CD8-positive, alpha-beta memory T cell (primary cell): ENCODE measurements at places on chromosomes 3 and 15. TPM values are rescaled to one million over a fixed set of nuclear protein-coding genes. Genes with fewer than 3 reads are reported as not detected.

Gene KNG1
- total RNA-seq: not detected

Gene RAB7A
- 285 TPM for total RNA-seq

DNA sequence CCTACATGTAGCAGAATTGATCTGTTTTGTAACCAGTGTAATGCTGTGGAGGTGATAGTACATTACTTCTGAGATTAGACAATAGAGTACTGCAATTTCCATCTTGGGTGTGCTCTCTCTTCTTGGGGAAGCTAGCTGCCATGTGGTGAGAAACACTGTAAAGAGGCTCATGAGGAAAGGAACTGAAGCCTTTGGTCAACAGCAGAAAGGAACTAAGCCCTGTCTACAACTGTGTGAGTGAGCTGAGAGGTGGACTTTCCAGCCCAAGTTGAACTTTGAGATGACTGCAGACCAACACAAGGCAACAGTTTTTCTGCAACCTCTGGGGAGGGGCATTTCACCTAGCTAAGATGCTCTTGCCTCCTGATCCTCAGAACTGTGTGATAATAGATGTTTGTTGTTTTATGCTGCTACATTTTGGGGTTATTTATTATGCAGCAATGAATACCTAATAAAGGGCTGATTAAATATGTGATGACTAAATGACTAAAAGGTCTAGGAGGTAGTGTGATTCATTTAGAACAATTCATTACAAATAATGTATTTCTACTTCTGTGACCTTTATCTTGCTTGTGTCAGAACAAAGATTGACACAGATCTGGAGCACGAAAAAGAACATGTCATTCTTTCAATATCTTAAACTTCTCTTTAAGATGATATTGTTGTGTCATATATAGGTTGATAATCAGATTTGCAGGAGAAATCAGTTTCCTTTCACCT is 121.6 kb upstream of the THRB start:
- no peaks in the 10 kb centered on the region for H3K4me1 ChIP-seq
- H3K27ac ChIP-seq: no peak overlapping the region
- no peaks in the 10 kb centered on the region for H3K27me3 ChIP-seq
- H3K36me3 ChIP-seq: no peaks in the 10 kb centered on the region

DNA sequence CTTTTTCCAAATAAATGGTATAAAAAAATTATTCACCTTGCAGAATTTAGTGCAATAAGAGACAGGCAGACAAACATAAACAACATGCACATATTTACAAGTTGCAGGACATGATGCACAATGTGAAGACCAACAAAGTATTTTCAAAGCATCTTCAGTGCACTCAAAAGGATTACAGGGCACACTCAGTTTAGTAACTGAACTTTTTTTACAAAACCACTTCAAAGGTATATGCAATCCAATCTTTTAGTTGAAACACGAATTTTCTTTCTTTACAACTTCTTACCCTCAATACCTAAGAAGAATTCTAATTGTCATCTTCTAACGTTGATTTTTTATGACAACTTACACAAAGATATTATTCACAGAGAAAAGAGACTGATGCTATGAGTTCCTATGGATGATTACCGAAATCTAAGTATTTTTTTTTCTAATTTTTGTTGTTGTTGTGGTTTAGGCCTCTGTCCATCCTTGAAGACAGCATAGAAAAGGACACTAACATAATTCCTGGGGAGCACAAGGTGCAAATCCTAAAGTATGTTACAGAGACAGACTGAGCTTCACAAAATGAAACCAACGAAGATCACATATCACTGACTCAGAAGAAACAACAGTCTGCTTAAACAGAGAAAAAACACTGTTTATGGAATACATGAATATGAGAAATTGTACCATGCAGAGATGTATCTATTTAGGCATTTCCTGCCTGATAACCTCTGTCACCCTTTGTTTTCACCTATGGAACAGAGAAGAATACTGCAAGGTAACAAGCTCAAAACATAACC is 50.3 kb downstream of the ZMAT3 start:
- H3K36me3 ChIP-seq: no peaks in the 10 kb centered on the region
- no peak overlapping the region for H3K4me3 ChIP-seq
- H3K27me3 ChIP-seq: no peaks in the 10 kb centered on the region

DNA sequence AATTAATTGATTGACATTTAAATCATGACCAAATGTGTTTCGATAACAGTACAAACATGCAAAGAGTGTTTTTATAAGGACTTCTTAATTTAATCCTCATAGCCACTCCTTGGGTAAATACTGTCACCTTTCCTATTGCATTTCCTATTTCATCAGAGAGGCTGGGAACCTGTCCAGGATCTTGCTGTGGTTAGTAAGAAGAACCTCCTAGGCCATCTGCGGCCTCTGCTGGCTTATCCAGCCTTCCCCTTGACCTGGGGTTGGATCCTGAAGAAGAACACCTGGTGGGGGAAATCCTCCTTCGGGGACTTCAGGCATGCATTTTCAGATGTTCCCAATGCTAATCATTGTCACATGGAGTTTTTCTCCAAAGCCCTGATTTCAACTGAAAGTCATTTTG is 25.5 kb downstream of the GLDN start:
- no peaks in the 10 kb centered on the region for H3K27me3 ChIP-seq
- no peaks in the 10 kb centered on the region for H3K36me3 ChIP-seq
- no peak overlapping the region for H3K27ac ChIP-seq
- DNase-seq: no peak

DNA sequence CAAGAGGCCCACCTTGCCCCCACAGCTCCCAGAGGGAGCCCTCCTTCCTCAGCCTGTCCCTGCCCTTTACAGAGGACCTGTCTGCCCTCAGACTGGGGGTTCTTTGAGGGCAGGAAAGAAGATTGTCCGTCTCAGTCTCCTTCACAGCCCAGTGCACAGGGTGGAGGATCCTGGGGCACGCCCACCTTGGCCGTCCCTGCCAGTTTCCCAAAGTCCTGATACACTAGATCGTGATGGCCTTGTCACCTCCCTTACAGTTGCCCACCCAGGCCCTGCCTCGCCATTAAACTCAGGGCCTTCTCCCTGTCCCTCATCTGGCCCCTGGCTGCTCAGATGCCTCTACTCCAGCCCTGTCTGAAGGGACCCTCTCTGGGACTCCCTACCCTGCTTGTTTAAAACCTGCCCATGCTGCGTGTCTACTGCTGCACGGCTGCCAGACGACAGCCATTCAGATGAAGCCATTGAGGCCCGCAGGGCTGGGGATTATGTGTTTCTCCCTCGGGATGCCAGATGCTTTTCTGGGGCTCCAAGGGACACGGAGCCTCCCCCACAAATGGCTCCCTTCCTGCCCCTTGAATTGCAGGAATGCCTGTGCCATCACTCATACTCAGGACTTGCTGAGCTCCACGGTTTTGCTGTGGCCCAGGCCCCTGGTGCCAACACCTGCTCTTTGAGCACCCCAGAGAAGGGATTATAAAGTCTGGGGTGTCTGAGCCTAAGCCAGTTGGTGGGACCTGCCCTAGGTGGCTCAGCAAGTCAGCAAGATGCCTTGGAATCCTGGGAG is 27.8 kb downstream of the ACSBG1 start:
- H3K36me3 ChIP-seq: no peaks in the 10 kb centered on the region
- no peak for DNase-seq
- H3K4me3 ChIP-seq: no peak overlapping the region
- H3K4me1 ChIP-seq: no peaks in the 10 kb centered on the region

GRCh38 chr3:142940000-142940399 is 23.5 kb downstream of the PAQR9 start:
- H3K4me1 ChIP-seq: no peaks in the 10 kb centered on the region
- H3K27me3 ChIP-seq: no peaks in the 10 kb centered on the region
- no peak overlapping the region for H3K4me3 ChIP-seq
- no peak for DNase-seq

DNA sequence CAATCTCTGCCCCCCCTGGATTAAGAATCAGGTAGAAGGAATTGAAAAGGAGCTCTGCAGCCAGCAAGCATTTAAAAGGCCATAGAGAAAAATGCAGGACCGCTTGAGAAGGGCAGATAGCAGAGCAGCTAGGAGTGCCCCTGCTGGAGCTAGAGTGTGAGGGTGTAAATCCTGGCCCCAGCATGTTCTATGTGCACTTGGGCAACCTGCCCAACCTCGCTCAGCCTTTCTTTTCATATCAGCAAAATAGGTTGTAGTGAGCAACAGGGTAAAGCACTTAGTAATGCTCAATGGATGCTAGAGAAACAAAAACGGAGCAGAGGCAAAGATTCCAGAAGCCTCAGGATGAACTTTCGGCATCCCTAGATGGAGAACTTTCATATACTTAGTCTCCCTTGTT is 25.0 kb upstream of the THBS1 start:
- no peak overlapping the region for H3K4me3 ChIP-seq
- H3K27ac ChIP-seq: no peak overlapping the region

GRCh38 chr3:46845860-46846623 is 17.2 kb downstream of the MYL3 start:
- peaks cover 10% of the 10 kb centered on the region for H3K4me1 ChIP-seq
- no peaks in the 10 kb centered on the region for H3K36me3 ChIP-seq
- H3K27me3 ChIP-seq: no peaks in the 10 kb centered on the region

DNA sequence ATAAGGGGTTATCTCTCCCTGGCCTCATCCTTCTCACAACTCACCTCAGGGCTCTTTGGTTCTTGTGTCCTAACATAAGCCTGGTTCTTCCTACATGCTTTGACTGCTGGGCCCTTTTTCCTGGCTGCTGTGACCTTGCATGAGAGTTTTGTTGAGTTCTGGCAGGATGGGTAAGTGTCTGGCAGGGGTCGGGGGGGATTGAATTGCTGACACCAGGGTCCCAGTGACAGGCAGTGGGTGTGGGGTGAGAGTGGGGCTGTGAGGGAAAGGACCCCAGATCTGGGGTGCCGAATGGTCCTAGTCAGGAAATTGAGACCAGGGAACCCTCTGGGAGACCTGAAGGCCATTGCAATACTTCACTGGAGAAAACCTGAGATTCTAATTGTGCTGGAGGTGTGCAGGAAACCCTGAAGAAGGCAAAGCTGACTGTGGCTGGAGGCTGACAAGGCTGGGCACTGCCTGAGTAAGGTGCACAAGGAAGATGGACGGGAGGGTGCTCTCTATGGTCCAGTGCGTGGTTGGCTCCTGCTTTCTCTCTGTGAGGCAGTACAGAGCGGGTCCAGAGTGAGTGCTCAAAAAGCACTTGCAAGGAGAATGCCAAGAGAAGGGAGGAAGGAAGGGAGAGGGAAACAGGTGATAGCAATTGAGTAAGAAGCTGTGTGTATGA is 76.8 kb downstream of the CLSTN2 start:
- H3K4me3 ChIP-seq: no peak overlapping the region
- H3K27ac ChIP-seq: no peak overlapping the region
- no peaks in the 10 kb centered on the region for H3K27me3 ChIP-seq

DNA sequence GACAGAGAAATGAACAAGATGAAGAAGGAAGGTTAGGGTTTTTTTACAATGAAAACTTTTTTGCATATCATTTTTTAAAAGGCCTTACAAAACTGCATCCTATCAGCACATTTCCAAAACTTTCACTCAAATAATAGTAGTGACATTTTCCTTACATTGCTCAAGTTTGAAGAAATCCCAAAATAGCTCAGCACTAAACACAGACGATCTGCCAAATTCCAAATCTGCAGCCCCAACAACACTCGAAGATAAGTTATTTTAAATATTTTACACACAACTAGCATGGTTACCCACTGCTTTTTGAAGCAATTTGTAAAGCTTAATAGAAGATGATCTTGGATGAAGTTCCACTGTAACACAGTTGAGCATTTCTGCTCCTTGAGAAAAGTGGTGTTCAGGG is 535.6 kb upstream of the ALCAM start:
- H3K4me3 ChIP-seq: no peak overlapping the region
- no peaks in the 10 kb centered on the region for H3K36me3 ChIP-seq
- no peaks in the 10 kb centered on the region for H3K4me1 ChIP-seq
- no peak for DNase-seq

DNA sequence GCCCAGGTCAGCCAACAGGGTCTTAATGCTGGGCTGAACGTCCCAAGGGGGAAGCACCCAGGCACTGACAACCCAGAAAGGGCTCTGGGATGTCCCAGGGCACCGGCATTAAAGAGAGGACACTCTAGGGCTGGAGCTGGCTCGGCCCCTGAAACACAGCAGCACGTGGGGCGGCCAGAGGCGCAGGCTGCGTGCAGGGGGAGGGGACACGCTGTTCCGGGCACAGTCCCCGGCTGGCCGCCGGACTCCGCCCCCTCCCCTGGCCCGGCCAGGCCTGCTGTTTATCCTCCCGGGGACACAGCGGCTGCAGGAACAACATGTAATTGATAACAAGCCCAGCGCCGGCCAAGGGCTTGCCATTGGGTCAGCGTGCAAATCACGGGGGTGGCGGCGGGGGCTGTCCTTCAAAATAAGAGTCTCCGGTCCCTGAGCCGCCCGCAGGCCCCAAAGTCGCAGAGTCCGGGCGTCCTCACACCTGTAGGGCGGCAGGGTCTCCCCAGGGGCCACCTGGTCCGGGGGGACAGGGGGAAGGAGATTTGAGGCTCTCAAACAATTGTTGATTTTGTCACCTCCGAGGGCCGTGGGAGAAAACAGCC is 1.3 kb downstream of the KLF15 start:
- H3K36me3 ChIP-seq: no peaks in the 10 kb centered on the region
- H3K4me3 ChIP-seq: peak overlapping the region; percentile 34
- no peak for DNase-seq
- no peak overlapping the region for H3K27ac ChIP-seq

DNA sequence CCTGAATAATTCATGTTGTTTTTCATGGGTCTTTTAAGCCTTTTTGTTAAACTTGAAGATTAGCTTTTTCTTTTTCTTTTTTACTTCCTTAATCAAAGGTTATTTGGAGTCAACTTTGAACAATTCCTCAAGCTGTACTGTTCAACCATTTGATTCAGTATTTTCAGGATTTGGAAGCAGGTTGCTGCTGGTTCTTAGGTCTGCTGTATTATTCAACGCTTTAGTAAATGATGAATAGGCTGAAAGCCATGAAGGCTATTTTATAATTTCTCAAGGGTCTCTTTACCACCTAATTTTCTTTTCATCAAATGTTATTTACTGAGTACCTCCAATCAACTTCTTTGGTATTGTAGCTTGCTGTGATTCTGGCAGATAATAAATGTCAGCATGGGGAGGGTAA is 45.8 kb upstream of the KBTBD8 start:
- no peaks in the 10 kb centered on the region for H3K27me3 ChIP-seq
- H3K4me1 ChIP-seq: no peaks in the 10 kb centered on the region
- DNase-seq: no peak
- no peak overlapping the region for H3K27ac ChIP-seq

- H3K36me3 ChIP-seq: no peaks in the 10 kb centered on the region
- DNase-seq: no peak
- H3K27ac ChIP-seq: no peak overlapping the region
- no peaks in the 10 kb centered on the region for H3K27me3 ChIP-seq
Measured at GRCh38 chr3:133954717-133955360, 59.2 kb upstream of the RAB6B start.

GRCh38 chr3:70488816-70489215 is 176.4 kb upstream of the MDFIC2 start:
- H3K4me1 ChIP-seq: no peaks in the 10 kb centered on the region
- H3K27ac ChIP-seq: no peak overlapping the region
- H3K27me3 ChIP-seq: no peaks in the 10 kb centered on the region
- no peaks in the 10 kb centered on the region for H3K36me3 ChIP-seq
- no peak overlapping the region for H3K4me3 ChIP-seq

- no peaks in the 10 kb centered on the region for H3K36me3 ChIP-seq
- H3K27ac ChIP-seq: no peak overlapping the region
- no peaks in the 10 kb centered on the region for H3K4me1 ChIP-seq
- no peaks in the 10 kb centered on the region for H3K27me3 ChIP-seq
- no peak overlapping the region for H3K4me3 ChIP-seq
Measured at GRCh38 chr3:43363621-43364266, 77.4 kb downstream of the SNRK start.
